Heart right ventricle (tissue), 16 donors: ENCODE measurements at places on chromosomes 1 and 21. TPM values are rescaled to one million over a fixed set of nuclear protein-coding genes. Genes with fewer than 3 reads are reported as not detected.

The IFNLR1 gene
- polyA plus RNA-seq, result 0.51 TPM

The SETDB1 gene
- 20.9 TPM for polyA plus RNA-seq

The NBPF10 gene
- polyA plus RNA-seq, result 0.22 TPM

The ALX3 gene
- 0.04 TPM for polyA plus RNA-seq

The LACTBL1 gene
- polyA plus RNA-seq, result not detected

The TAL1 gene
- 7.4 TPM for polyA plus RNA-seq

The LDLRAD1 gene
- not detected for polyA plus RNA-seq

The ATP5PO gene
- 893 TPM for polyA plus RNA-seq

The HSPB7 gene
- polyA plus RNA-seq, result 6,425 TPM

The TGFB2 gene
- polyA plus RNA-seq, result 1.7 TPM

The CELA2A gene
- 0.09 TPM for polyA plus RNA-seq

The MCOLN2 gene
- 0.15 TPM for polyA plus RNA-seq

The RNF186 gene
- polyA plus RNA-seq, result not detected

The RGS8 gene
- polyA plus RNA-seq, result not detected

The ASCL5 gene
- not detected for polyA plus RNA-seq

The C8B gene
- not detected for polyA plus RNA-seq

The IL23R gene
- polyA plus RNA-seq, result not detected

The OR6K3 gene
- not detected for polyA plus RNA-seq

The AMY2A gene
- polyA plus RNA-seq, result not detected

The SPATA6 gene
- polyA plus RNA-seq, result 1.7 TPM
